Stimulated activated CD8-positive, alpha-beta memory T cell treated with anti-CD3 and anti-CD28 coated beads, Interleukin-7, amount 100 ng/mL, for 24 hours (primary cell): ENCODE measurements at places on chromosomes 3 and 15.

- DNase-seq = no peak
Measured at GRCh38 chr3:155555479-155556060, 189.3 kb downstream of the PLCH1 start.

GRCh38 chr3:34995796-34996430, 643.4 kb upstream of the ARPP21 start:
- no peak for DNase-seq

DNA sequence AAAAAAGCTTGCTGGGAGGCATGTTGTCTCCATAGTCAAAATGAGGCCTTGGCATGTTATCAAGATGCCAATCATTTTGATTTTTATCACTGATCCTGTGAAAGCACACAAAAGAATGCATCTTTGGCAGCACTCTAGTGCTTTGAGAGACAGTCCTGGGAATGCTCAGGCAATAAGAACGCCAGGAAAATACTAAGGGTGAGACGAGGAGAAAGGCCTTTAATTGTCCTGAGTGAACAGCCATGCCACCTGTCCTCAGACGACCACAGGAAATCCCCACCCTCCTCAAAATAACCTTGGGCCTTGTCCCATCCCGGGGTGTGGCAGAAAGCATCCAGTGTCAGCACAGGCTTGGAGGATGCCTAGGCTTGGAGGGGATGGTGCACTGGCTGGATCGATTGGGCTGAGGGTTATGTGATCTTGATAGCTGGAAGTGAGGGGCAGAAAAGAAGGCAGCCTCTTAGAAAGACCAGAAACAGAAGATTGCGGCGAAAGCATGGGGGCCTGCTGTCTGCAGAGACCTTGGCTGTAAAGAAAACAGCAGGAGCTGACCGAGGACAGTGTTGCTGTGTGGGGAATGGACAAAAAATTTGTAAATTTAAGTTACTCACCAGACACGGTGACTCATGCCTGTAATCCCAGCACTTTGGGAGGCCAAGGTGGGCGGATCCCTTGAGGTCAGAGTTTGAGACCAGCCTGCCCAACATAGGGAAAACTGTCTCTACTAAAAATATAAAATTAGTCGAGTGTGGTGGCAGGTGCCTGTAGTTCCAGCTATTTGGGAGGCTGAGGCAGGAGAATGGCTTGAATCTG, 7.3 kb downstream of the TMEM158 start:
- DNase-seq = no peak

DNA sequence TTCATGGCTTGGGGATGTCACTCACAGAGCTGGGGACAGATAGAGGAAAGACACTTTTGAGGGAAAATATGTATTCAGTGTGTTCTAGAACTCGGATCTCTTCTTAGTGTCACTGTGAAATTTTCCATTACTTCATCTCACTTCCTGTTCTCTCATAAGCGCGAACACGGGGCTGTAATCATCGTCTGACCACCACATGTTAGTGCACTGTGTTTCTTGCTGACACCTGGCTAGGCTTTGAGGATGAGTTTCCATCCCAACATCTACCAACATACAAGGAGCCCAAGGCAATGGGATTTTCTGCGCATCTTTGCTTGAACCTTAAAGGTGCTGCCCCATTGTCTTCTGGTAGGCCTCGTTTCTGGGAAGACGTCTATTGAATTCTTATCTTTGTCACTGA, 84.0 kb downstream of the LIPC start:
- no peak for DNase-seq

DNA sequence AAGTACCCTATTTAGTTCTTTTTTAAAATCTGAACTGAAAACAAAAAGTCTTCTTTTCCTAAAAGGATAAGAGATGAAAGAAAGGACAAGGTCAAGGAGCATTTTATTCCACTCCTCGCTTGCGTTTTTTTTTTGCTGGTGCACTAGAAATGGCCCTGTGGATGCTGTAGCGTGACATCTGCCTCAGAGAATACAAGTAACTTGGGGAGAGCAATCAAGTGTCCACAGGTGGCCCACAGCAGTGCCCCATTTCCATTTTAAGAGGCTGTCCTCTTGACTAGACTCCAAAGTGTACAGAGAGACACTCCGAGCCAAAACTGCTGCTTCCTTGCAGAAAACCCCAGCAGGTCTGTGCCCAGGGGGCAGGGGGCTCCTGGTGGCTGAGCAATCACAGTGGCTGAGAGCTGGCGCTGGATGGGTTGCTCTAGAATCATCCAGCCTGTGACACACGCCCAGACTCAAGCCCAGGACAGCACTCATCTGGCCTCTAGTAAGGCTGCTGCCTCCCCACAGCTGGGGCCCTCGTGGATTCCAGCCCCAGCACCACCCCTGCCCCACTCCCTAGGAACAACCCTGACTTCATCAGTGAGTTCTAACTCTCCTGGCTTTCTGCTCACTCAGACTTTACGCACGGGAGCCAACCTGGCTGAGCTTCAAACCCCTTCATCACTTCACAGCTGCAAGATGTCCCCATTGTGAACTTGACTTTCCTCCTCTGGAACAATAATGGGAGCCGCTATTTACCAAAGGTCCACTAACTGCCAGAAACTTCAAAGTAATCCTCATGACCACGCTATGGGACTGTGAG, 71.1 kb upstream of the SPATA12 start:
- no peak for DNase-seq

DNA sequence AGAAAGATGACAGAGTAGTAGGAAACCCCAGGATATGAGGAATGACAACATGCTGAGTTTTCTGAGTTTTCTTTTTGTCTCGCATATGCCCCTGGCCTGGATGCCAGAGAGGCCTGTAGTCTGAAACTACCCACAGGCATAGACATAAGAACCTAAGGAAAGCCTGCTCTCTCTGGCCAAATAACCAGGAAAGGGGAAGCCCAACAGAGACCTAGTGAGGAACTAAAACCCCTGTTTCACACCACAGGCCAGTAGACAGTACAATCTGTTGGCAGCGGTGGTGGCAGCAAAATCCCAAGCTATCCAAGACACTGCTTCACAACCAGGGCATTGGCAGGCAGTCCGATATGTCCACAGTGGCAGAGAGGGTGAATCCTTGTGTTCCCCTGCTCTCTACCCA, 55.0 kb upstream of the DCP1A start:
- DNase-seq = no peak

GRCh38 chr3:37171144-37171543, 3.2 kb downstream of the LRRFIP2 start:
- no peak for DNase-seq

DNA sequence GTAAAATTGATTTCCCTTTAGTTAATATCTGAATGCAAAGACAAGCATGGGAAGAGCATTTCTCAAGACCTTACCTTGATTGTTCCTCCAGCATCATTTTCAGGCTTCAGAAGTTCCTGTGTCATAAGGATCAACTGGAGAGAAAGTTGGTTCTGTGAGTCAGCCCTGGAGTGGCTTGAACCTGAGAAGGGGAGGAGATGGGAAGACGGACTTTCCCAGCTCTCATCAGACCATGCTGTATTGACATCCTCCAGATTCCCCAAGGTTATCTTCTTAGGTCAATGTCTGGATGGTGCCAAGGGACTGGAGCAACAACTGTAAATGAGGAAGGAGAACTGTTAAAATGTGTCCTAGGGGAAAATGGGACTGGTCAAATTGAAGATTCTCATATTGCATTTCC, 21.0 kb downstream of the RPSA start:
- no peak for DNase-seq

DNA sequence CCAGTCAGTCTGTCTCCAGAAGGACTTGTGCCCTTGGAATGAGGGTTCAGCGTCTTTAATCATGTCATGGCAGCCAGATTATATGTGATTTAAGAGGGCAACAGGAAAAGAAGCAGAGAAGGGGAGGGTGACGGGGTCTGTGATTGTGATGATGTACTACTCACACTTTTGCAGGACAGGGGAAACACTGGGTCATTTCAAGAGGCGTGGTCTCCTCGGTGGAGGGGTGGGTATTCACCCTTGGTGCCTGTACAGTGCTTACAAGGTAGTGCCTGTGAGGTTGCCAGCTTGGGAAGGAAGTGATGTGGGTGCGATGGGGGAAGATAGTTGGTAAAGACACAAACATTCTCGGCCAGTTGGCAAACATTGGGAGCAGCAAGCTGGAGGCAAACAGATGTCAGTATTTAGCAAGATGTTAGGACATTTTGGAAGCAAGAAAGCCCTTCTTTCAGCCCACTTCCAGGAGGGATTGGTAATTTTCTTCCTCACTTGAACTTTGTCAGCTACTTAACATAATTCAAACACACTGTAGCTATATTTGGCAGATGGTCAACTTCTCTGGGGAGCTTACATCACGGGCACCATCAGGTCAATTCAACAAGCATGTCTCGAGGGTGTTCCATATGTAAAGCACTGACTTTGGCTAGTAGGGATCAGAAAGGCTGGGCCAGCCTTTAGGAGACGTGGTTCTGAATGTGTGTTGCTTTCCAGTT, 71.4 kb upstream of the ROPN1 start:
- DNase-seq = no peak

DNA sequence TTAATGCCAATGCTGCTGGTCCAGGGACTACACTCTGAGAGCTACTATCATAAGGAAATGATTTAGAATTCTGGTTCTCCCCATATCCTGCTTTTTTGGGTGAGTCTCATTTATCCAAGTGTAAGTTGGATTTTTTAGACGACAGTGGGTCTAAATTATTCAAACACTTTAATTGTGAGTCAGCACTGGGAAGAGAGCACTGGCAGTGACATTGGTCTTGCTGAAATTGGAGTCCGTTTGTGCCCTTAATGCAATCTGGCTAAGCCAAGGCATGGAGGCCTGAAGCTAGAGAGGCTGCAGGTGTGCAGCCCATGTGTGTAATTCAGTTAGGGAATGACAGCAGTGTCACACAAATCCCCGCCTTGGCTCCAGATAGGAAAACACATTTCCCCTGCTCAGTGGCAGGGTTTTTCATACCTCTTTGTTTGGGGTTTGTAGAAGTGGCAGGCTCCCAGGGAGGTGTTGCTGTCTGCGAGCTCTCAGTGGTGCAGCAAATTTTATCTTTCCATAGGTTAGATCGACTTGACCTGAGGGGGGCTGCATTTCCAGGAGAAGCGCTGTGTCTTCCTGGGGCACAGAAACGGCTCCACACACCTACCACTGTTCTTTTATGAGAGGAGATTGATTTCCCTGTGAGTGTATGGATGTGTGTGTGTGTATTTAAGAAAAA, 197.7 kb downstream of the CD47 start:
- no peak for DNase-seq

DNA sequence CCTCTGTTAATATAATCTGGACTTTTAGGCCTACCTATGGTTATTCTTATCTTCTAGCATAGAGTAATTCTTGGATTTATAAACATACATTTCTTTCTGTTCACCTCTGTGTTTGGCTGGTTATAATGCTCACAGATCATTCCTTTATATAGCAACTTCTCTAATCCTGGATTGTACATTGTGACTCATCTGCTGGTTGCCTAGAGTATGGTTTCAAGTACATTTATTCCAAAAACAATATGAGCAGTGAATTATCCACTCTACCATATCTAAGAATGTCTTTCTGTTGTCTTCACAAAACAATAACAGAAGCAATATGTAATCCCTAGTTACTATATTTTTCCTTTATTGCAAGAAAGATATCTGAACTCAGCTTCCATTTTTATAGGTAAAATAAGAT, 35.3 kb downstream of the FSIP1 start:
- no peak for DNase-seq

GRCh38 chr15:60386615-60387014, 11.2 kb downstream of the ANXA2 start:
- no peak for DNase-seq

DNA sequence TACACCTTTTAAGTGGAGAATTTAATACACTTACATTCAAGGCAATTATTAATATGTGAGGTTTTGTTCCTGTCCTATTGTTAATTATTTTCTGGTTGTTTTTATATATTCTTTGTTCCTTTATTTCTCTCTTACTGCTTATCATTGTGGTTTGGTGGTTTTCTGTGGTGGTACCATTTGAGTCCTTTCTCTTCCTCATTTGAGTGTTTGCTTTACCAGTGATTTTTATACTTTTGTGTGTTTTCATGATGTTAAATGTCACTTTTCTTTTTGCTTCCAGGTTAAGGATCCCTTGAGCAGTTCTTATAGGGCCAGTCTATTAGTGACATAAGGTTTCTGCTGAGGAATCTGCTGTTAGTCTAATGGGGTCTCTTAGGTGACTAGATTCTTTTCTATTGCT, 116.5 kb downstream of the LRRK1 start:
- DNase-seq = no peak

DNA sequence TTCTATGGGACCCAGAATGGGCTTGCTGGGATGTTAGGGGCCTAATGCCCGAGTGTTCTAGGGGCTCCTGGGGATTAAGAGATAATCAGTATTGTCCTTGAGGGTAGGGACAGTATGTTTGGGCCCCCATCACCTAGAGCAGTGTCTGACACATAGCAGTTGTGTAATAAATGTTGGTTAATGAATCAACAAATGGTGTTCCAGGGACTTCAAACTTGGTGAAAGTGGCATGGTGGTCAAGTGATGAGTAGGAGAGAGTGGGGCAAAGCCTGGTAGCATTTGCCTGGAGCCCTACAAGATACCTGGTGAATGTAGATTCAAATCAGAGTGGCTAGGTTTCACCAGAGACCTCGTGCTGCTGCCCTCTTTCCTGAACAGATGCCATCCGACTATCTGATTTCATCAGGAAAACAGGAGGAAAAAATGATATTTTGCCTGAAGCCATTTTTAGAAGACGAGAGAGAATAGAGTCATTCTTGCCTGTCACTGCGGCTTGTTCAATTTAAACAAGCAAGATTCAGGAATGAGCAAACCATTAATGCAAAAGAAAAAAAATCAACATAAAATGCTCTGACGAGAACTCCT, 117.3 kb downstream of the RPL22L1 start:
- no peak for DNase-seq

GRCh38 chr3:160092760-160093159, 104.1 kb downstream of the IL12A start:
- DNase-seq = no peak

GRCh38 chr3:68186733-68187132, 532.3 kb upstream of the SUCLG2 start:
- no peak for DNase-seq

DNA sequence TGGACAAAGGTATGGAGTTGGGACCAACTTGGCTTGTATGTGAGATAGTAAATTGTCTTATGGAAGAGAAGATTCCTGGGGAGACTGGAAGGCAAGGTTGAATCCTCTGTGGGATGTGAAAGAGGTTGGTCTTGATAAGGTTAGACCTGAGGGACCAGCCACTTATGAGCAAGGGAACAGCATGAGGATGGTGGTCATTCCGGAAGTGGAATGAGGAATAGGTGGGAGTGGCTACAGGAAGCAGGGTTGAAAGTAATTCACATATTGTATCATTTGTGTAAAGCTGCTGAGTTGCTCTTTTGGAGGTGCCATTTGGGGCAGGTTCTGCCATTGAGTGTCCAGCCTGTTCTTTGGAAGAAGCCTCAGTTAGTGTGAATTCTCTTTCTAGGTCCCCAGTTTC, 13.2 kb downstream of the USP13 start:
- no peak for DNase-seq

DNA sequence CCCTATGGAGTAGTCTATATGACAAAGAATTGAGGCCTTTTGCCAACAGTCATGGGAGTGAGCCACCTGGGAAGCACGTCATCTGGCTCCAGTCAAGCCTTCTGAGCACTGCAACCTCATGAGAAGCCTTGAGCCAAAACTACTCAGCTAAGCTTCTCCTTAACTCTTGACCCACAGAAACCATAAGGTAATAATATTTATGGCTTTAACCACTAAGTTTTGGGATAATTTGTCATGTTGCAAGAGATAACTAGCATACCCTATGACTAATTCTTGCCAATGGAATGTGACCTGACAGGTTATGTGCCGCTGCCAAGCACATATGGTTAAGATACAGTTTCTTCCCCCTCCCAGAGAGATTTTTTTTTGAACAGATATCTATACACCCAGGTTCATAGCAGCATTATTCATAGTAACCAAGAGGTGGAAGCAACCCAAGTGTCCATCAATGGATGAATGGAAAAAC, 11.8 kb upstream of the SLC6A11 start:
- no peak for DNase-seq

- no peak for DNase-seq
Measured at GRCh38 chr3:181712226-181712552, 464 bp downstream of the SOX2 start.
